MCF 10A (cell line): ENCODE measurements at places on chromosomes 16 and 17.

DNA sequence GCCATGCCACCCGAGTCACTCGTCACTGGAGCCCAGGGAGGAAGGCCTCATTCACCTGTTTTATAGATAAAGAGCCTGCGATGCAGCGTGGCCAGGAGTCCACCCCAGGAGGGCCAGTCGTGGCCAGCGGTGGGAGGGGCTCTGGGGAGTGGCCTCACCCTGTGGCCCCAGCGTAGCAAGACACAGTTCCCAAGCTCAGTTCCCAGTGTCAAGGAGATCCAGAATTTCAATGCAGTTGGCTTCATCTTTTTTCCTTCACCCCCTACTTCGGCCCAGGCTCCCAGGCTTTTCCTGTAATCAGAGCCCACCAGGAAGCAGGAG is 84.0 kb downstream of the ABR start:
- DNase-seq: no peak

DNA sequence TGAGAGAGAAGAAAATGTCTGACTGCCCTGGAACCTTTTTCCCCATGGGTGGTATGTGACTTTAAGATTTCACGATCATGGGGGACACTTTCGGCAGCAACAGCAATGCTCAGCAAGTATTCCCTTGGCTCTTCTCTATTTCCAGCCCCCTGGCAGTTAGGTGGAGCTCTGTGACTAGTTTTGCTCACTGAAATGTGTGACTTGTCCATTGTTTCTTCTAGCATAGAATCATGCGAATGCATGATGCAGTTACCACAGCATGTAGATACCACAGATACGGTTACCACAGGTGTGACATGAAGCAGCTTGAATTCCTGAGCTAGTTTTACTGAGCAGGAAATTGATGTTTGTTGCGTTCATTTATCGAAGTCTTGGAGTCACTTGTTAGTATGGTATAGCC is 1034.5 kb upstream of the EEF2KMT start:
- no peak for DNase-seq

GRCh38 chr16:30381291-30382041 is 895 bp downstream of the SEPTIN1 start:
- no peak for DNase-seq

DNA sequence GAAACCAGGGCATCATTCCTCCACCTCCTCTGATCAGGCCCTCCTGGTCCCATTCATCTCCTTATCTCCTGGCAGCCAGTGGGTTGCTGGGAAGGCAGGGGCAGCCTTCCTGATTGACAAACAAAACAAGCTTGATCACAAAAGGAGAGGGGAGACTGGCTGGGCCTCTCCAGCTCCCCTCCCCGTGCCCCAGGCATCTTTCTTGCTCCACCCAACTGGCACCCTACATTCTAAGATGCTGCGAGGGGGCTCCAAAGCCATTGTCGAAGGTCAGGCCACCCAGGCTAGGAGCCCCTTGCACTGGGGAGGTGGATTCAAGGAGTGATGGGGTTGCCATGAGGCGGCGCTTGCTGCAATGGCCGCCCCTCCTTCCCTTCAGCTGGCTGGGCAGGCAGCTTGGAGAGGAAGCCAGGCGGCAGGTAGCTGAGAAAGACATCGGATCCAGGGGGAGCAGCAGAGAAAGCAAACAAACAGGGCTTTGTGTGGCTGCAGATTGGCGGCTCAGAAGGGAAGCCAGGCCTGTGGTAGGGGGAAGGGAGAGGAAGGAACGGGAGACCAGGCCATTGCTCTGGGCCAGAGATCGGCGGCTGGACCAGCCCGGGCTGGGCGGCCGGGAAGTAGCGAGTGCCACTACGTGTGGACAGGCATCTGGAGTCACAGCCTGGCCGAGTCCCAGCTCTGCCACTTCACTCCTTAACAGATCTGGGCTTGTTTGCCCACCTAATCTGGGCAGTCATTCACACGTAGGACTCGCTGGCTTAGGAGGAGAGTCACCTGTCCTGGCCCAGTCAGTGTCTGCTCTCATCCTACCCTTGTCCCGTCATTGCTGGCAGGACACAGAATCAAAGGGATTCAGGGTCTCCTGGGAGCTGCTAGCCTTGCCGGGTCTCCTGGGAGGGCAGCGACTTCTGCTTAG is 12.3 kb downstream of the RAI1 start:
- DNase-seq: peak; percentile 53

DNA sequence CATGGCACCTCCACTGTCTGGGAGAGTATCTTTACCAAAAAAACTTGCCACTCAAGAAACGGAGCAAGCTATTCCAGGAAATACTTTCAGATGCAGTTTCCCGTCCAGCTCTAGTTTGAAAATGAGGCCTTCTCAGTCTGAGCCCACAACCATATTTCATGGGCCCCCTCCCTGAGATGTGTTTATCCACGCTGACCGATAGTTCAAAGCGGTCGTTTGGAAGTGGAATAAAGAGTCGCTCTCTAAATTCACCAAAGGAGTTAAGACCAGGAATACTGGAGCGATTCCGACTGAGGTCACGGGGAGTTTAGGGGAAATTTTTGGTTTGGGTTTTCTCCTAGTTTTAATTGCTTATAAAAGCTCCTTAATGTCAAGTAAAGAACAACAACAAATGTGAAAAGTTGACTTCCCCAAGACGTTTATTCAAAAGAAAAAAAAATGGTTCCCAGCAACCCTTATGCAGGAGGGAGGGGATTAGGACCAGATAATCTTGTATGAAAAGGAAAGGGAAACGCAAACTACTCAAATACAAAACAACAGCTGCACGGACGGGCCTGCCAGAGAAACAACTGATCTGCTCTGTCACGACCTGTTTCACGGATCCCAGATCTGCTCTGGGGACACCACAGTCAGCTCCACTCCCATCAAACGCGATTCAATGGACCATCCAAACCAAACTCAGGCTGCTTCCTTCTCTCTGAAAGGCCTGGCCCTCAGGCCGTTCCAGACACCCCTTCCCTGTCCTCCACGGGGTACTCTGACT is 77.1 kb downstream of the MRM3 start:
- no peak for DNase-seq

GRCh38 chr17:48074322-48075081 is 26.3 kb downstream of the NFE2L1 start:
- peak; percentile 83 for DNase-seq

GRCh38 chr17:16428098-16428882 is 12.9 kb downstream of the TRPV2 start:
- peak; percentile 56 for DNase-seq

DNA sequence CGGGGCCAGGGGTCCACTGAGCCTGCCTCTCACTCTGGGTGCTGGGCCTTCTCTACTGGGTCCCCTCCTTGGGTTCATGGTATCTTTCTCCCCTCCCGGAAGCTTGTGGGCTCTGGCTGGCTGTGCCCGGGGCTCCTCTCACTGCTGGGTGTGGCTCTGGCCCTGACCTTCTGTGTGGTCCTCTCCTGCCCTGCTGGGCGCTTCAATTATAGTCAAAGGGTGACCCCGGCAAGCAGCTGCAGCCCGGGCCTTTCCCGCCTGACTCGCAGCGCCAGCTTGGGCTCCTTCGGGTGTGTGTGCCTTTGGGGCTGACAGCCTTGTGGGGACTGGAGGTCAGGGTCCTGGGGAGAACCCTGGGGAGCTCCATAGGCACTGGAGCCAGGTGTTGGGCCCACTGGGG is 54.2 kb upstream of the PVALEF start:
- no peak for DNase-seq

GRCh38 chr17:65902831-65903522 is 289.0 kb downstream of the CEP112 start:
- DNase-seq: no peak

DNA sequence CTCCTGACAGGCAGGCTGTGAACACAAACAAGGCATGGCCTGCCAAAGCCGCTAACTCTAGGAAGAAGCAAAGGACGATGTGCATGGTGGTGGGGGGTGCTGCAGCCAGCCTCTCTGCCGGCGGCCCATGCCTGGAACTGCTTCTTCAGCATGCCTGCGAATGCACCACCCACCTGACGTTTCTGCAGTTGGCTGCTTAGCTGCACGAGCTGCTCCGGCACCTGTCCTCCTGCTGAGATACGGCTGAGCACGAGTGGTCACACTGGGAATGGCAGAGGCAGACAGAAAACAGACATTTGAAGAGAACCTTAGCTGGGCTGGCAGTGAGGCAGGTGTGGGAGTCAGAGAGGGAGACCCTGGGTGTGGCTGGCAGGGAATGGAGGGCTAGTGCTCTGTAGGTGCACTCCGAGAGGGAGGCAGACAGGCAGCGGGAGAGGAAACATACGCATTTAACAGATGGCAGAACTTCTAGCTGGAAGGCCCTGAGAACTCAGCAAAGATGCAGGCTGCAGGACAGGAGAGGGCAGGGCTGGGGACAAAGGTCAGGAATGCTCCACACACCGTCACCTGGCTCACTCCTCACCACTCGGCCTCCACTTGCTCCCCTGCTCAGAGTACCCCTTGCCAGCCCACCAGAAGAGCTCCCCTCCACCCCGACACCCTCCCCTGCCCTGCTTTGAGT is 5.2 kb downstream of the FLCN start:
- DNase-seq: no peak

DNA sequence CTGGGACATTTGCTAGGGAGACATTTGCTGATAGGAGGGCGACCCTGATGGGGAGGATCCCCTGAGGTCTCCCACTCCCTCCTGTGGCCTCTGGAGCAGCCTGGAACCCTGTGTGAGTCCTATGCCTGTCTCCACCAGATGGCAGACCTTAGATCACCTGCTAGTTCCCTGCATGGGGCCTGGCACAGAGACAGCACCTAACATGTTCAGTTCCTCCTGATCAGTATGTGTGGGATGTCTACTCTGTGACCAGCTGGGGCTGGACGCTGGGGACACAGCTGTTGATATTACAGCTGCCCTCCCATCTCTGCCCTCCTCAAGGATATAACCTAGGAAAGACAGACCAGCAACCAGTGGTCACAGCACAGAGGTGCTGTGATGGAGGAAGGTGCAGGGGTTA is 1.1 kb upstream of the ADCY7 start:
- DNase-seq: peak; percentile 43

GRCh38 chr16:88750854-88751253 is 34.2 kb downstream of the PIEZO1 start:
- DNase-seq: no peak

GRCh38 chr17:410543-411401 is 58.2 kb upstream of the RPH3AL start:
- DNase-seq: no peak

GRCh38 chr17:35222452-35222851 is 20.4 kb upstream of the SLFN5 start:
- no peak for DNase-seq

GRCh38 chr16:85613604-85614337 is 649 bp downstream of the GSE1 start:
- DNase-seq: peak; percentile 39

- DNase-seq: peak; percentile 5
Observed at GRCh38 chr17:73430848-73431247, 119.0 kb upstream of the CDC42EP4 start.

- DNase-seq: no peak
Observed at GRCh38 chr17:82947051-82947991, 107.5 kb upstream of the ZNF750 start.

DNA sequence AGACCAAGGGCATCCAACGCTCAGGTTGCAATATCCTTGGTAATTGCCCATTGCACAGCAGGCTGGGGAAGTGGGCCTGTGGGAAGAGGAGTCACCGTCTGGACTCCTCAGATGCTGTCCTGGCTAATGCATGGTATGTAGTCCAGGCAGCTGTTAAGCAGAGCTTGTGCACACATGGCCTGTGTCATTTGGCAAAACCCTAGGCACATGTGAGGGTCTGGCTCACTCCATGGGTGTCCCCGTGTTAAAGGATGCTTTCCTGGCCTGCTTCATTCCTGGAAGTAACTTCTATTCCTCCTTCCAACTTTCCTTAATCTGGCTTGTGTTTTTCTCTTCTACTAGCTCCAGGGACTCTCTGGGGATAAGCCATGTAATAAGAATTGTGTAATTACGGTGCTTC is 378.0 kb upstream of the CA10 start:
- DNase-seq: no peak

DNA sequence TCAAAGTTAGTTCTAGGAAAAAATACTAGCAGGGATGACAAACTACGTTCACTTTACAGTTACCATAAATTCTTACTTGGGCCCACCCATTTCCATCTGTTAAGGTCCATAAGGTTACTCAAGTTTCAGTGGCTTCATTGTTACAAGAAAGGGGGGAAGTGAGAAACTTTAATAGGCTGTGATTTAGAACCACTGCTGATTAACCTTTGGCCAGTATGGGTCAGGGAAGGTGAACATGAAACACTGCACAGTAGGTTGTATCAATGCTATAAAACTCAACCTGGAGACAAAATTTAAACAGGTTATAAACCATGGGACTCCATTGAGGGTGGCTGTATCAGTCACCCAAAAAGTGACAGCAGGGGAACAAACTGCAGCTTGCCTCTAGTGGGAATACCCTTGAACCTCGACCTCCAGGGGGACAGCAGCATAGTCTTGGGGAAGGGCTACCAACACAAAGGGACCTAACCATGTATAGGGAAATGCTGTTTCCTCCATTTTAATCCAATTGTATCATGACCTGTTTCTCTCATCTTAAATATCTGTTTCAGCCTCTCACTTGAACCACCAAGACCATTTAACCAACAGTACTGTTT is 10.4 kb downstream of the PTRH2 start:
- DNase-seq: no peak

GRCh38 chr16:57765160-57765728 is 29.7 kb downstream of the KATNB1 start:
- no peak for DNase-seq

DNA sequence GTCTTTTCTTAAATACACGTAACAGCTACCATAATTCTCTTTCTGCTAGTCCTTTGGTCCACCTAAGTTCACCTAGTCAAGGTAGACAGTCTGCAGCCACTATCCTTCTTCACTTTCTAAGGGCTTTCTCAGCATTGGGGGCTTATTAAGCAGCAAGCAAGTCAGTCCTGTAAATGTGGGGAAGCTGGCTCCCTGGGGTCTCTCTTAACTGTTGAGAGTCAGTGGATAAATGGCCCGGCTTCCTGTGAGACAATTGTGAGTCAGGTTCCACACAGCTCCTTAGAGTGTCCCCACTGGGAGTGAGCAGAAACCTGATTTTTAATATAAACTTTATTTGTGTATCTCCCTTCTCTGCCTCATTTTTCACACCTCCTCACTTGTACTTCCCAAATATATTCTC is 132.1 kb downstream of the CDH13 start:
- DNase-seq: no peak

DNA sequence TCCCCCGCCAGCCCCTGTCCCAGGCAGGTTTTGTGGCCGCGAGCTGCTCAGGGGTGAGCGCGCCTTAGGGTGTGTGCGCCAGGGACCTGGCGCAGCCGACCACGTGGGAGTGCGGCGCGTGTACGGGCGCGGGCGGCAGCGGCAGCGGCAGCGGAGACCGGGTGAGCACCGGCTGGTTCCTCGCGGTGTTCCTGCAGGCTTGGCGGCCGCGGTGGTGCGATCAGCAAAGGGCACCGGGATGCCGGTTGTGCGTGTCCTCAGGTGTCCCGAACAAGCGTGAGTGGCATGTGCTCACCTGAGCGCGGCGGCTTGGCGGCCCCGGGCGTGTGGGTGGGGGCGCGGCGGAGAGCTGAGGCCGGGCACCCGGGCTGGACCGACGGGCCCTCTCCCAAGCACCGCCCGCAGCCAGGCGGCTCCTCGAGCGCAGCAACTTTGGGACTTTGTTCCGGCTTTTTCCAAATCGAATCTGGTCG is 381 bp upstream of the HSD11B2 start:
- DNase-seq: peak; percentile 23
